Activated naive CD4-positive, alpha-beta T cell treated with anti-CD3 and anti-CD28 coated beads, Interleukin-2, amount 10 ng/mL, durations not matched to agents 7 days and 5 days (primary cell): ENCODE measurements at places on chromosomes 16 and 17.

- no peaks in the 10 kb centered on the region for H3K27me3 ChIP-seq
- H3K4me1 ChIP-seq = no peaks in the 10 kb centered on the region
- H3K4me3 ChIP-seq = no peak overlapping the region
- no peak for DNase-seq
- no peak overlapping the region for H3K27ac ChIP-seq
- H3K36me3 ChIP-seq = no peaks in the 10 kb centered on the region
Observed at GRCh38 chr16:13120557-13120956, 219.2 kb downstream of the SHISA9 start.

DNA sequence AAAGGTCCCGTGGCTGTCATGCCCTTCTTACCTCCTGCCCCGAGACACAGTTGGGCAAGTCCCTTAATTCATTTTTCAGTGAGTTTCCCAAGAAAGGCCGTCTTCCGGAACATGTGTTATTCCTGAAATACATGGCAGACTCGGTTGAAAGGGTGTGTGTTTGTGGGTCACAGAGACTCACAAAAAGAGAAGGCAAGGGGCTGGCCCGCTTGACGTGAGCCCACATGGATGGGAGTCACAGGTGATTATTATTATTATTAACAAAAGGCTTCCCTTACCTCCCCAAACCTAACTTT is 34.1 kb upstream of the CCR7 start:
- peak overlapping the region; percentile 22 for H3K4me3 ChIP-seq
- peaks cover 33% of the 10 kb centered on the region for H3K36me3 ChIP-seq
- no peak for DNase-seq
- peaks cover 96% of the 10 kb centered on the region for H3K4me1 ChIP-seq
- H3K27ac ChIP-seq = peak overlapping the region; percentile 94
- H3K27me3 ChIP-seq = no peaks in the 10 kb centered on the region

GRCh38 chr17:10737168-10737622 is 7.4 kb upstream of the TMEM220 start:
- peaks cover 4% of the 10 kb centered on the region for H3K4me1 ChIP-seq
- peak; percentile 51 for DNase-seq
- no peak overlapping the region for H3K4me3 ChIP-seq
- peaks cover 26% of the 10 kb centered on the region for H3K27me3 ChIP-seq

GRCh38 chr17:31486351-31487062 is 95.0 kb downstream of the RAB11FIP4 start:
- peak overlapping the region; percentile 64 for H3K27ac ChIP-seq
- H3K4me3 ChIP-seq = peak overlapping the region; percentile 79
- peaks cover 22% of the 10 kb centered on the region for H3K27me3 ChIP-seq

DNA sequence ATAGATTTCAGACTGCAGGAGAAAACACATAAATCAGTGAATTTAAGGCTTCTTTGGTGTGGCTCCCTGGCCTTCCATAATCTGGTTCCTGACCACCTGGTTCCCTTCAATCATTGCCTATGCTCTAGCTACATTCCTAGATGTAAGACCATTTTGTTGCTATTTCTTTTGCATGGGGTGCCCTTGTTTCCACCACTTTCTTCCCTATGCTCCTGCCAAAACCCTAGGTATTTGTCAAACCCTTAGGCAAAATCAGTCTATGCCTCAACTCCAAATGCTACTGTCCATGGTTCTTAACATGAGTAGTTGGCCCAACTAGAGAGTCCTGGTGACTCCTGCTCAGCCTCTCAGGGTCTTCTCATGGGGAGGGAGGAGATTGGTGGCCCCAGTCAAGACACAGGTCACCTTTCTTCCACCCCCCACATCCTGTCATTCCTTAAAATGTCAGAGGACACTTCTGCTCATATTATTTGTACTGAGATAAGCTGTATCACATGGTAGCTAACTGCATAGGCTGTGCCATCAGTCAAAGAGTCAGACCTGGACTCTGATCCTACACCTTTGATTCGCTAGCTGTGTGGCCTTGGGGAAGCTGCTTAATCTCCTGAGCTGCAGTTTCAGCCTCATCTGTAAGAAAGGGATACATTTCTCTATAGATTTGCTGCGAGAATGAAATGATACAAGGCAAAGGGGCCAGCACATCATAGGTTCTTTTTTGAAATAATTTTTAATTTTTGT is 15.0 kb downstream of the ACSM5 start:
- DNase-seq = no peak
- no peaks in the 10 kb centered on the region for H3K36me3 ChIP-seq
- H3K27ac ChIP-seq = no peak overlapping the region
- H3K4me3 ChIP-seq = no peak overlapping the region
- H3K4me1 ChIP-seq = no peaks in the 10 kb centered on the region

DNA sequence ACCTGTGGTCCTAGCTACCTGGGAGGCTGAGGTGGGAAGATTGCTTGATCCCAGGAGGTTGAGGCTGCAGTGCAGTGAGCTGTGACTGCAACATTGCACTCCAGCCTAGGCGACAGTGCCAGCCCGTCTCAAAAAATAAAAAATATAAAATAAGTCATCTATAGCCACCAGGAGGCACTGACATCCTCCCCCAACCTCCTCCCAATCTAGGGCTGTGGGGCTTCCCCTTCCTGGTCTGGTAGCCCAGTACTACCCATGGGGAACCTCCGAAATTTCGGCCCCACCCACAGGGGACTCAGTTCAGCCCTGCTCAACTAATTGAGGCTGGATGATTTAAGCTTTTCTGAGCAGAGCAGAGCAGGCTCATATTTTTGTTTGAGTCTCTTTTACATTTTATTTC is 3.2 kb downstream of the ZSCAN10 start:
- peaks cover 75% of the 10 kb centered on the region for H3K4me1 ChIP-seq
- peak; percentile 79 for DNase-seq
- H3K36me3 ChIP-seq = no peaks in the 10 kb centered on the region
- H3K27me3 ChIP-seq = peaks cover 18% of the 10 kb centered on the region
- H3K27ac ChIP-seq = peak overlapping the region; percentile 77

DNA sequence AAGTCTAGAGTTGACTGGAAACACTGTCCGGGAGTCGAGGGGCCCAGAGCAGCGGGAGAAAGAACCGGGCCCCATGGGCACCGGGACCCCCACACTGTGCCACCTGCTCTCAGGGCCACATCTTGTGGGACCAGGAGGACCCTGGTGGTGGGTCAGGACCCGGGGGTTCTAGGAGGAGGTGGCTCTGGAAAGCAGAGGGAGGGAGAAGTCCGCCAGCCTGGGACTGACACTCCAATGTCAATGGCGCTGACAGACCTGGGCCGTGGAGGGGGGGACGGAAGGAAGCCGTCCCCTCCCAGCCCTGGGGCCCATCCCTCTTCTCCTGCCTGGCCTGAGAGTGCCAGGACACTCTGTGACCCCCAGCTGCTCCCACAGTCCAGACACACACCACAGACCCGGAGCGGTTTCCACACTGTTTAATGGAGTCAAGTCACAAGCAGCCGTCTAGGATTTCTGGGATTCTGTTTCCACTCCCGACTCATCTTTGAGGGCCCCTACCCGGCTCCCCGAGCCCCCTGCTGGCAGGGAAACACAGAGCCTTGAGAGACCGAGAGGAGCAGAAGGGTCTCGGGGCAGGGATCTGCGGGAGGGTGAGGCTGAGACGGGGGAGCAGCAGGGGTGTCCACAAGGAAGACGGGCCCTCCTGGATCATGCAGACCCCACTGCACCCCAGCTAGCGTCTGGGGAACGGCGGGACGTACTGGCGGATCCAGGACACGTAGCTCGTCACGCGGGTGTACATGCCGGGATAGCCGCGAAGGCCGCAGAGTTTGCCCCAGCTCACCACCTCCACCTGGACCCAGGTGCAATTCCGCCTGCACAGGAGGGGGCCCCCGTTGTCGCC is 23.5 kb upstream of the UBE2I start:
- peaks cover 77% of the 10 kb centered on the region for H3K27me3 ChIP-seq
- no peak overlapping the region for H3K4me3 ChIP-seq
- no peak overlapping the region for H3K27ac ChIP-seq

DNA sequence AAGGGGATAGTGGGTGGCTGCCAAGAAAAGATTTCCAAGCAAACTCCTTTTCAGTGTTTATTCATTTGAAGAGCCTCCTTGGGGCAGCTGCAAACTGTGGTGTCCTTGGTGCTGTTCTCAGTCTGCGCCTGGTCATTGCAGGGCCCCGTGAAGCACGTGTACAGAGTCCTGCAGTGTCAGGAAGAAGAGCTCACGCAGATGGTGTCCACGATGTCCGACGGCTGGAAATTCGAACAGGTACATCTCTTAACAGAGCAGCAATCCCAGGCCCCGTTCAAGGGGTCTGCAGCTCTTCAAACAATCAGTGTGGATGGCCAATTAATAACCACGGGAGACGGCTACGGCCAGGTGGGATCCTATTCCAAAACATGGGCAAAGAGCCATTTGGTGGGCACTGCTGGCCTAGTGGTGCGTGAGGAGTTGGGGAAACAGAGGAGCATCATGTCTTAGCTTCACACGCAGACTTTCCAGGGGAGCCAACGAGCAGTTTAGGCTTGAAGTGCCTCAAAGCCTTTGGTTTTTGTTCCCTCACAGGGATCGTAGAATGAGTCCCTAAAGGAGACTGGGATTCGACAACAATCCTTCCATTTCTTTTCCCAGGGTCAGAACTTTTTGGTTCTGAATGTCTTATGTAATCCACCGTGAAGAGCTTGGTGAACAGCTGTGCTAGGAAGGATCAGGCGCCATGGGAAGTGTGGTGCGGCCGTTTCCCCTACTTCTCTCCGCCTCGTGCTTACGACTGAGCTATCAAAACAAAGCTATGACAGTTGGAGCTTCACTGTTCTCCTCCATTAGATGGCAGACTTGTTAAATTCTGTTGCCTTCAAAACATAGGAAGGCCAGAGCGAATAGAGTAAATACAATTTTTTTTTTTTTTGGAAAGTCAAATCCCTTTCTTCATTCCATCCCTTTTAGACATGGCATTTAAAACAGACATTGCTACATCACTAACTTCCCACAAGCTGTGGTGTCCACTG is 12.6 kb downstream of the KCTD2 start:
- peak overlapping the region; percentile 66 for H3K27ac ChIP-seq
- no peaks in the 10 kb centered on the region for H3K27me3 ChIP-seq
- DNase-seq = no peak
- H3K36me3 ChIP-seq = peaks cover 50% of the 10 kb centered on the region
- H3K4me3 ChIP-seq = no peak overlapping the region

GRCh38 chr16:13376174-13376573 is 474.8 kb downstream of the SHISA9 start:
- H3K36me3 ChIP-seq = no peaks in the 10 kb centered on the region
- H3K4me1 ChIP-seq = no peaks in the 10 kb centered on the region
- no peak overlapping the region for H3K4me3 ChIP-seq
- DNase-seq = no peak

DNA sequence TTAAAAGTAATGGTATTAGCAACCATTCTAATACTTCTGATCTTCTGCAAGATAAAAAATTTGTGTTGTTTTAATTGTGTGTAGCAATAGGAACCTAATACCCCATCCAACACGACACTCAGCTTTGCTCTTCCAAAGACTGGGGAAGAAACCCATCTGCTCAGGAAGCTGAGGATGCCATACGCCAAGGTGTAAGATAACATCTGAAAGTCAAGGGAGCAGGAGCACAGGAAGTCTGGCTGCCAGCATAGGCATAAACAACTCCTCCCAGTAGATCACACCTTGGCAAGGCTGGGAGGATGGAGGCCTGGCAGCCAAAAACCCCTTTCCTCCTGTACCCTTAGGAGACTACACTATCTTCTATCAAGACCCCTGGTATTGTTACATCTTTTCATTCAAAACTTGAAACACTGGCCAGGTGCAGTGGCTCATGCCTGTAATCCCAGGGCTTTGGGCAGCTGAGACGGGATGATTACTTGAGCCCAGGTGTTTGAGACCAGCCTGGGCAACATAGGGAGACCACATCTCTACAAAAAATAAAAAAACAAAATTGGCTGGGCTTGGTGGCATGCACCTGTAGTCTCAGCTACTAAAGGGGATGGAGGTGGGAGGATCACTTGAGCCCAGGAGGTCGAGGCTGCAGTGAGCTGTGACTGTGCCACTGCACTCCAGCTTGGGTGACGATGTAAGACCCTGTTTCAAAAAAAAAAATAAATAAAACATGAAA is 5.7 kb upstream of the SPHK1 start:
- no peak overlapping the region for H3K4me3 ChIP-seq
- peaks cover 13% of the 10 kb centered on the region for H3K4me1 ChIP-seq
- no peaks in the 10 kb centered on the region for H3K36me3 ChIP-seq
- no peak overlapping the region for H3K27ac ChIP-seq
- H3K27me3 ChIP-seq = peaks cover 63% of the 10 kb centered on the region
- no peak for DNase-seq

- no peaks in the 10 kb centered on the region for H3K4me1 ChIP-seq
- no peaks in the 10 kb centered on the region for H3K27me3 ChIP-seq
- DNase-seq = no peak
- H3K36me3 ChIP-seq = no peaks in the 10 kb centered on the region
- H3K4me3 ChIP-seq = no peak overlapping the region
Observed at GRCh38 chr17:10360578-10360977, 12.2 kb downstream of the MYH13 start.

- H3K36me3 ChIP-seq = no peaks in the 10 kb centered on the region
- H3K4me3 ChIP-seq = no peak overlapping the region
- peaks cover 6% of the 10 kb centered on the region for H3K4me1 ChIP-seq
- no peak overlapping the region for H3K27ac ChIP-seq
- peaks cover 8% of the 10 kb centered on the region for H3K27me3 ChIP-seq
- DNase-seq = no peak
Observed at GRCh38 chr16:56715126-56715525, 14.8 kb upstream of the NUP93 start.

- no peak overlapping the region for H3K4me3 ChIP-seq
- no peak for DNase-seq
- H3K27me3 ChIP-seq = peaks cover 60% of the 10 kb centered on the region
- H3K4me1 ChIP-seq = peaks cover 6% of the 10 kb centered on the region
- peaks cover 34% of the 10 kb centered on the region for H3K36me3 ChIP-seq
Observed at GRCh38 chr16:75293772-75294171, 42.3 kb upstream of the BCAR1 start.

DNA sequence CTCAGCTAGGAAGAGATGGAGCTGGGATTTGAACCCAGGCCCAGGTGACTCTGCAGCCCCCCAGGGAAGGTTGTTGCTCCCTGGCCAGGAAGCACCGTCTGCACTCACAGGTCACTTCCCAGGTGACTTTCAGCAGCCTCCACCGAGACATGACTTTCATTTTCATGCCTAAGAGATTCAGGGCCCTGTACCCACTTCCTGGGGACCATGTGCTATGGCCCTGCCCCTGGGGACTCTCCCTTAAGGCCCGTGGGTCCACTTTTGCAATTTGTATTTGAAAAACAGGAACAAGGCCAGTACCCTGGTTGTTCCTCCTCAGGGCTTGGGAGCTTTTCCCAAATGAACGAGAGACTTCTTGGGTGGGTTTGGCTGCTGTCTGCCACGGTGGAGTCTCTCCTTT is 191.0 kb downstream of the IRF8 start:
- no peaks in the 10 kb centered on the region for H3K27me3 ChIP-seq
- DNase-seq = no peak
- no peak overlapping the region for H3K27ac ChIP-seq
- no peak overlapping the region for H3K4me3 ChIP-seq

- H3K27ac ChIP-seq = no peak overlapping the region
- no peak overlapping the region for H3K4me3 ChIP-seq
- H3K36me3 ChIP-seq = no peaks in the 10 kb centered on the region
- H3K4me1 ChIP-seq = no peaks in the 10 kb centered on the region
Observed at GRCh38 chr17:11109106-11109505, 131.9 kb upstream of the SHISA6 start.

- H3K36me3 ChIP-seq = peaks cover 52% of the 10 kb centered on the region
- no peaks in the 10 kb centered on the region for H3K27me3 ChIP-seq
- DNase-seq = no peak
- peaks cover 64% of the 10 kb centered on the region for H3K4me1 ChIP-seq
- peak overlapping the region; percentile 75 for H3K4me3 ChIP-seq
Observed at GRCh38 chr16:80997139-80997798, 9.4 kb downstream of the CMC2 start.
